ENCODE measurements at places on chromosomes 11 and 22.

- no peak for DNase-seq
These were observed 57.4 kb upstream of the RCN1 start for GRCh38 chr11:32033491-32033890.

GRCh38 chr11:80297858-80298632 lies 857.2 kb upstream of the TENM4 start:
- DNase-seq, result no peak

DNA sequence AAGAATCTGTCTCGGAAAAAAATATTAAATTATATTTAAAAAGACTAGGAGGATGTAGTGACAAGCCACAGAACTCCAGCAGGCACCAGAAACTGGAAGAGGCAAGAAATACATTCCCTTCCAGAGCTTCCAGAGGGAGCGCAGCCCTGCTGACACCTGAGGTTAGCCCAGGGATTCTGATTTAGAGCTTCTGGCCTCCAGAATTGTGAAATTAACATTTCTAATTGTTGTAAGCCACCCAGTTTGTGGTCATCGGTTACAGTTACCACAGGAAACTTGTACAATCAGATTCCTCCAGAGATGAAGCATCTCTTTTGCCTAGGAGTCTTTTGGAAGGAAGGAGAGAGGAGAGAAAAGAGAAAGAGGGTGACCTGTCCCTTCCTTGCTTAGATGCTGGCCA lies 6.4 kb upstream of the UBASH3B start:
- DNase-seq, result no peak

- DNase-seq, result no peak
These were observed 12.6 kb upstream of the UCP2 start for GRCh38 chr11:73995247-73995646.

DNA sequence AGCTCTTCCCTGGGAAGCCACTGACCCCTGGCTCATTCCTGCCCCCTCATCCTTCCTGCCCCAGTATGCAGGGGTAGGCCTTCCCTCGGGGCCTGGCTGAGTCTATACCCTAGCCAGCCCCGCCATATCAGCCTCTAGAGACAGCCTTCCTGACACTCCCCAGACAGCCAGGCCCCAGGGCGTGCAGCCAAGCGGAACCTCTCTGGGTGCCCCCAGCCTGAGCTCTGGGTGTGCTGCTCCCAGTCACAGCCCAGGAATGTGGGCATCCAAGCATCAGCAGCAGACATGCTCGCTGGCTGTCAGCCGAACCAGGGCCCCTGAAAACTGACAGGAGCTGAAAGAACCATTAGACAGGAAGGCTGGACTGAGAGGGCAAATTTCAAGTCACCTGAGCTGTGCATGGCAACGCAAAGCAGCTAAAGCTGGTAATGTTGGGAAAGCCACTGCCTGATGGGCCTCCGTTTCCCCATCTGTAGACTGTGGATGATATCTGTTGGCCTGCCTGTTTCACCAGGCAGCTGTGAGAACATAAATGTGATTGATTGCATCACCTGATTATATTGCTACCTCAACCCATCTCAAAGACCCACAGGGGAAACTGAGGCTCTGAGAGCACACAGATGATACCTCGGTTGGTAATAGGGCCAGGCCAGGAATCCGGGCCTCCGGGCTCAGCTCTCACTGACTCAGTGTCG lies 93.2 kb downstream of the LRRC32 start:
- no peak for DNase-seq

DNA sequence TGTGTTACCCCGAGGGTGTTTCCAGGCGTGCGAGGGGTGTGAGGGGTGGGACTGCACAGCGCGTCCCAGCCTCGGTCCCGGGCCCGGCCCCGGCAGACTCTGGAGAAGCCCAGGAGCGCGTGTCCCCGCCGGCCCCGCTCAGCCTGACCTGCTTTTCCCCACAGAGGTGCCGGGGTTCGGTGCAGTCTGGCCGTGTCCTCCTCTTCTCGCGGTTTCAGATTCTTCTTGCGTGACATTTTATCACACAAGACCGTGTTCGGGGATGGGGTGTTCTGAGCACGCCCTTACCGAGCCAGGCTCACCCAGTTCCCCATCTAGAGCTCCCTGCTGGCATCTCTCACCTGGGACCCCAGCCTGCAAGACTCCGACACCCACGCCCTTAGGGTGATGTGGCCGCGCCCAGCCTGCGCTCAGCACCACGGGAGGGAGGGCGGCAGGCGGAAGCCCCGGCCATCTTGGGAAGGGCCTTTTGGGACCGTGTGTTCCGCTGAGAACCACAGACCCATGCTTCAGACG lies 775.6 kb downstream of the BRD1 start:
- DNase-seq, result no peak

DNA sequence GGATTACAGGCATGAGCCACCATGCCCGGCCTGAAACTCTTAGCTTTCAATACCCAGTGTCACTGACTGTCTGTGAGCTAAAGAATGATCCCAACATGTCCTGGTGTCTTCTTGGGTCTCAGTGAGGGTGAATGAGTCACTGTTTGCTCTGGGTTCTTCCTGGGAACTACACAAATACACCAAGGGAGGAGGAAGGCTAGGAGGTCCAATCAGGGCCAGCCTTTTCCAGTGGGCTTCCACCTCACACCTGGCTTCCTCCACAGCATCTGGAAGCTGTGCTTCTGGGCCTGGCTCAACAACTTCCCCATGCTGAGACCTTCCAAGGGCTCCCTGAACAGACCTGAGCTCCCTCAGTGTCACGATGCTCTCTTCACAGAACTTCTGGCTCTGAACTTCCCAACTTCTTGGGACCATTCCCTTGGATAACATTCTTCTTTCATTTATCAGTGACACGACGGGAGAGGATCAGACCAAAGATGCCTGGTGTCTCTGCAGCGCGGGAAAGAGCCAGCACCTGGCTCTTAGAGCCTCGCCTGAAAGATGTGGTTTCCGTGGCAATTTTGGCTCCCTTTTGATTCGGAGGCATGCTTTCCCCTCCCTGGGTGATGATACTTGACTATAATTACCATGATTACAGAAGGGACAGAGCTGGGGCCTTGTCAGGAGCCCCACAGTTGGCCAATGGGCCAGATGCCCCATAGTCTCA lies 22.3 kb upstream of the CHRM4 start:
- DNase-seq, result no peak

DNA sequence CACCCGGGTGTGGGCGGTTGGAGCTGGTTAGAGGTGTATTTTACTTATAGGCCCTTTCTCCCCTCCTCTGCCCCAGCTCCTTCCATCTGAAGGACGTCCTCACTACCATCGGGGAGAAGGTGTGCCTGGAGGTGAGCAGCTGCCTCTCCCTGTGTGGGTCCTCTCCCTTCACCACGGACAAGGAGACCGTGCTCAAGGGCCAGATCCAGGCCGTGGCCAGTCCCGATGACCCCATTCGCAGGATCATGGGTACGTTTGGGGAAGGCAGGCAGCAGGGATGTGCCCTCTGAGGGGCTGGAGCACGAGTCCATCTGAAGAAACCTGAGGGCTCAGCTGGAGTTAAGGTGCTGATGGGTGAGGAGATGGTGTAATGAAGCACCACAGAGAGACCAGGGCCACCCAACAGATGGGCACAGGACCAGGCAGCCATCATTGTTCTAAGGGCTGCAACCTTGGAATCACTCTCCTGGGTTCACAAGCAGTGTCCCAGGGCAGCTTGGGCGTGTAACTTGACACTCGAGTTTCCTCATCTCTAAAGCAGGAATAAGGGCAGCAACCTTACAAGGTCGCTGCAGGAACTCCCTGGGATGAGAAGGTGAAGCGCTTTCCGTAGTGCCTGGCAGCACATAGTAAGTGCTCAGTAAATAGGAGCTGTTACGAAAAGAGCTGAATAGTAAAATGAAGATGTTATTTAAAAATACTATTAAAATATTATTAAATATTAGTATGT lies 29.4 kb downstream of the TCP11L1 start:
- DNase-seq, result no peak

- DNase-seq, result no peak
These were observed 211.6 kb downstream of the TBC1D22A start for GRCh38 chr22:46974077-46974476.

DNA sequence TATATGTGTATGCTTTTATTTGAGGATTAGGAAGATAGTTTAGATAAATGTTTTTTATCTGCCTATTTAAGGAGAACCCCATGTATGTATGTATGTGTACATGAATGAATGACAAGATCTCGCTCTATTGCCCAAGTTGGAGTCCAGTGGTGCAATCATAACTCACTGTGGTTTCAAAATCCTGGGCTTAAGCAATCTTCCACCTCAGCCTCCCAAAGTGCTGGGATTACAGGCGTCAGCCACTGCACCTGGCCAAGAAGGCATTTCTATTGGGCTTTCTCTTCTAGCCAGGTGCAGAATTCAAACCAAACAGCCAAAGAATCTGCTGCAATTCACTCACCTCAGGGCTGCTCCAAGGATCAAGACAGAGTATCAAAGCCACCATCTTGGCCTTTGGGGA lies 25.5 kb upstream of the DGKZ start:
- no peak for DNase-seq

DNA sequence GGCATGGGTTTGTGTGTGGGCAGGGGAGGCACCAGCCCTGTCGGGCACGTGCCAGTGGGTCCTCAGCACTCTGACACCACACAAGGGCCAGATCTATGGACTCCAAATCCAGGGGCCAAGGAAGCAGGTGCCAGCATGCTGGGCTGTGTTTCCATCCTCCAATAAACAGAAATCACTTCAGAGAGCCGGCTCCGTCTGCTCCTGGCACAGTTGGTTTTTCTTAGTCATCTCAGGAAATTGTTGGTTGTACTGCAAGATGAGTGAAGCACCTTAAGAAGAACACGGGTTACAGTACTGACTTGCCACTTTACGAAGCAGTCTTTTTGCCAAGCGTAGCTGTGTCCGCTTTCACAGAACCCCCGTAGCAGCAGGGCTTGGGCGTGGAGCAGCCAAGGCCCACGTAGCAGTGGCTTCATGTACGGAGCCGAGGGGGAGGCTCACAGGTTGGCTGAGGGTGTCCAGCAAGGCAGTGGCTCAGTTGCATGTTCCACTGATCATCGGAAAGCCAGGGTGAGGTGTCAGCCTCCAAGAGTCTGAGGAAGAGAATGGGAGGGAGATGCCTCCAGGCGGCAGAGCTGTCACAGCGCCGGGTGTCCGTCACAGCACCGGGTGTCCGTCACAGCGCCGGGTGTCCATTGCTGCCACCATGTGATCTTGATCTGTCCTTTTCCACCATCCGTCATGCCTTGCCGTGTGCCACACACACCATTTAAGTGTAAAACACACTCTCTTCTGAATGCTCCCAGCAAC lies 314.9 kb downstream of the CTTN start:
- DNase-seq, result no peak

GRCh38 chr11:75576017-75576416 lies 14.0 kb downstream of the SERPINH1 start:
- DNase-seq, result no peak

- DNase-seq, result no peak
These were observed 3.6 kb downstream of the MYBPC3 start for GRCh38 chr11:47348859-47349258.

DNA sequence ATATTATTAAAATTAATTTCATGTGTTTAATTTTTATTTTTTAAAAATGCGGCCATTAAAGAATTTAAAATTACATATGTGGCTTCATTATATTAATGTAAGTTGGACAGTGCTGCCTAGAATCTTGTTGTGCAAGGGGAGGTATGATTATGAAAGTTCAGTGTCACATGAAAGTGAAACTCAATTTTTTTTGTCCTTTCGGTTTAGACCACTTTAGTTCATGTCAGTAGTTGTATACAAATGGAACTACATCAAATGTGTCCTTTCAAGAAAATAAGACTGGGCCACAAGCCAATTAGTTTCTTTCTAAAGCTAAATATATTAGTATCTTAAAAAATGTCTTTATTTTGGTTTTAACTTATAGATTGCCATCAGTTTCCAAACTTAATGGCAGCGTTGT lies 35.7 kb downstream of the TBCEL start:
- DNase-seq, result no peak

Data from substantia nigra (tissue), 51 donors.